ENCODE measurements at places on chromosomes 3 and 15. TPM values are rescaled to one million over a fixed set of nuclear protein-coding genes. Genes with fewer than 3 reads are reported as not detected.

DNA sequence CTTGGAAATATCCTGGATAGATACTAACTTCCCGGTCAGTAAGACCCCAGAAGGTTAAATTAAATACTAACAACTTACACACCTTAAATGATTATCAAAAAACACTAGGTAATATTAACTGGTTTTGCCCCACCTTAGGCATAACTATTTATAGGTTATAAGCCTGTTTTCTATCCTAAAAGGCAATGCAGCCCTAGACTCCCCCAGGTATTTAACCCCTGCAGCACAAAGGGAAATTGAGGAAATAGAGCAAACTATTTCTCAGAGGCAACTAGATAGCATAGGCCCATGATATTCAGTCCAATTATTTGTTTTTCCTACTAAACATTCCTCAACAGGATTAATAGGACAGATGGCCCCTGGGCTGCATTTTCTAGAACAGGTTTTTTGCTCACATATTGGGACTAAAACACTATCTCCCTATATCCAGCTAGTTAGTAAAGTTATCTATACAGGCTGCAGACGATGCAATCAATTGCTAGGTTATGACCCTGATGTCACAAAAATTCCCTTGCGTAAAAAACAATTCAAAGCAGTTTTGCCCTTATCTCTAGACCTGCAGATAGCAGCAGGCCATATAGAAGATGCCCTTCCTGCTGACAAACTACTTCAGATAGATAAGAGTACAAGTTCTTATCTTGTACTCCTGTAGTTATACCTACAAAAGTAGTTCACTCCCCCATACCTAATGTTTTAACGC lies 221.3 kb downstream of the DTWD1 start:
- no peaks in the 10 kb centered on the region for H3K36me3 ChIP-seq
- H3K4me3 ChIP-seq, result no peak overlapping the region
- H3K27ac ChIP-seq, result no peak overlapping the region

GRCh38 chr15:67415181-67415580 lies 105.8 kb upstream of the C15orf61 start:
- H3K27me3 ChIP-seq, result no peaks in the 10 kb centered on the region
- H3K4me3 ChIP-seq, result no peak overlapping the region
- no peak for DNase-seq
- H3K36me3 ChIP-seq, result no peaks in the 10 kb centered on the region
- H3K27ac ChIP-seq, result no peak overlapping the region

DNA sequence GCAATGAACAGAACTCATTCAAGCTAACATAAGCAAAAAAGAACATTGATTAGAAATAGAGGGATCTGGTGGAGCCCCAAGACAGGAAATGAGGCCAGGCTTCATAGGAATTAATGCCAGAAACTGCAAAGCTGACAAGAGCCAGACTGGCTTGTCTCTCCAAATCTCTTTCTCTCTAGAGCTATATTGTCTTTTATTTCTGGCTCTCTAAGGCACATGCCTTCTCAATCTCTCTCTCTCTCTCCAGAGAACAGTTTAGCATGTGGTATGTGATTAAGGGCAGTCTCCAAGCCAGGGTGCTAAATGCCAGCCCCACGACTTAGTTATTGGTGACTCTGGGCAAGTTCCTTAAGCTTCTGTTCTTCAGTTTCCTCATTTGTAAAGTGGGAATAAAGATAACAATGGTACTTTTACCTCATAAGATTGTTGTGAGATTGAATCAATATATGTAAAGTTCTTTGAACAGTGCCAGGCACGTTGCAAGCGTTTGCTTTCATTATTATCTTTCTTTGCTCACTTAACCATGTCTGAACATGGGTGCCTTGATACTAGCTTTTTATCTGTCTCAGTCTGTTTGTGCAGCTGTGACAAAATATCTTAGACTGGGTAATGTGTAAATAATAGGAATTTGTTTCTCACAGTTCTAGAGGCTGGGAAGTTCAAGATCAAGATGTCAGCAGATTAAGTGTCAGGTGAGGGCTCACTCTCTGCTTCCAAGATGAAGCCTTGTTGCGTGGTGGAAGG lies 123.2 kb downstream of the BDH1 start:
- no peaks in the 10 kb centered on the region for H3K36me3 ChIP-seq
- no peak overlapping the region for H3K4me3 ChIP-seq
- no peak overlapping the region for H3K27ac ChIP-seq

- no peak overlapping the region for H3K4me3 ChIP-seq
- no peak overlapping the region for H3K27ac ChIP-seq
- no peaks in the 10 kb centered on the region for H3K27me3 ChIP-seq
- H3K4me1 ChIP-seq, result no peaks in the 10 kb centered on the region
These were observed 27.8 kb downstream of the IFT80 start for GRCh38 chr3:160370987-160371857.

- no peaks in the 10 kb centered on the region for H3K36me3 ChIP-seq
- no peak overlapping the region for H3K27ac ChIP-seq
- H3K27me3 ChIP-seq, result no peaks in the 10 kb centered on the region
These were observed 35.9 kb upstream of the CHMP2B start for GRCh38 chr3:87191175-87191574.

DNA sequence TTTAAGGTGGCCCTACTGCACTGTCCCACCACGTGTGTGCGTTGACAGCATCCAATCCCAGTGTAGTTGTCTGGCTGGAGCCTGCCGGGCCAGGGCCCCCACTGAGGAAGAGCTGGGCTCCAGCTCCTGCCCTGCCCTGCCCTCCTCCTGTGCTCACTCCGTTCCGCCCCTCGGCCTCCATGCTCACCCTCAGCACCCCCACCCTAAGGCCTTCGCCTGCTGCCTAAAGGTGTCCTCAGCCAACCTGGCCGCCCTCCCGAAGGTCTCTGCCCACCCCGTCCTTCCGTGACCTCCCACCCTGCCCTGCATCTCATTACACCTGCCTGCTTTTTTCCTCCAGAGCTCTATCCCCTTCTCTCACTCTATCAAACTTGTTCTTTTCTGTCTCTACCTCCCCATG lies 118.0 kb downstream of the TPRA1 start:
- peaks cover 4% of the 10 kb centered on the region for H3K4me1 ChIP-seq
- H3K36me3 ChIP-seq, result no peaks in the 10 kb centered on the region
- no peaks in the 10 kb centered on the region for H3K27me3 ChIP-seq
- DNase-seq, result no peak
- no peak overlapping the region for H3K4me3 ChIP-seq
- H3K27ac ChIP-seq, result no peak overlapping the region

Gene GNB5
- total RNA-seq, result 37.7 TPM
